ENCODE measurements at places on chromosomes 4 and X.

- DNase-seq, result no peak
Measured at GRCh38 chr4:39931441-39931901, 46.2 kb downstream of the PDS5A start.

DNA sequence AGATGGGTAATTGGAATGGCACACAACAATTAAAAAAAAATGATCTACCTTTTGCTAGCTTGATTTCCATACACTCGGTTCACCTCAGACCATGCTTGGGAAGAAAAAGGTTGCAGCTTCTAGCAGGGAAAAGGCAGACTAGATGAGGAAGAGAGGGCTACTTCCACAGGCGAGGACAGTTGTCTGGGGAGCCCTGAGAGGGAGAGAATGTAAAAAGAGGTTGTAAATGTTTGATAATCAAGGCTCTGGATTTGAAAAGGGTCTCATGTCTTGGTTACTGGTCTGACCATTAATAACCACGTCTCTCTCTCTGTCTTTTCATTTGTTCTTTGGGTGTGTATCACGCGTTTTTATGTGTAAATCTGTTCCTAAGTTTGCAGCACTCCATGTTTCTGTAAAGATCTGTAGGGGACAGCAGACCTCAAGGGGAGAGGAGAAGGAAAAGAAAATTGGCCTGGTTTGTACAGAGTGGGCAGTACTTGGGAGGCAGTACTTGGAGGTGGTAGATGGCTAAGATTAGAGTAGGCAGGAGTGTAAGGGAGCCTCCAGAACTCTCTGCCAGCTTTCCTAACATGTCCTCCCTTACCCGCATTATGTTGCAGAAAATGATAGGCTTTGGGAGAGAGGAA is 750 bp downstream of the ARMCX5 start:
- peak; percentile 21 for DNase-seq

- DNase-seq, result peak; percentile 17
Measured at GRCh38 chrX:102964940-102965339, 27.9 kb downstream of the RAB40AL start.

DNA sequence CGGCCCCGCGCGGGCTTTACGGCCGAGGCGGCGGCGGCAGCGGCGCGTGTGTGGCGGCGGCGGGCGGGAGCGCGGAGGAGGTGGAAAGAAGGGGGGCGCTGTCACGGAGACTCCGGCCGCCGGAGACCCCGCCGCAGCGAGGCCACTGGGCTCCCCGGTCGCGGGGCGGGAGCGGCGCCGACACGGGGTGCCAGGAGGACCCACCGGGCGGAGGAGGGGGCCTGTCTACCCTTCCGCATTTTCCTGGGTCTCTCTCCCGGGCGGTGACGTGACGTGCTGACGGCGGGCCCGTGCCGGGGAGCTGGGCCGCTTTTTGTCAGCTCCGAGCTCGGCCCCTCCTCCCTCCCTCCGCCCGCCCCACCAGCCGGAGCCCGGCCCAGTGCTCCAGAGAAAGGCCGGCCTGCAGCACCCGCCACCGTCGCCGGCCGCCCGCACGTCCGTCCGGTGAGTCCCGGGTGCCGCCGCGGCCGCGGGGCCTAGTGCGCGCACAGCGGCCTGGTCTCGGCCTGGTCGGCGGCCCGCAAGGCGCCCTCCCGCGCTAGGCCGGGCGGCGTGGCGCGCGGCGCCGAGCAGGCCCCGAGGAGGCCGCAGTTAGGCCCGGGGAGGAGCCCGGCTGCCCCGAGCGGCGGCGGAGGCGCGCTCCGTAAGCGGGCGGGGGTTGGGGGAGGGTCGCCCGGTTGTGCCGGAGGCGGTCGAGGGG is at the start of gene ZFX:
Gene ZFX (plus strand): TSS at position 379 of the 700 bp plus-strand sequence. CDS start 23,014 bp downstream, outside the sequence.
- peak; percentile 29 for DNase-seq

GRCh38 chrX:30253257-30253656 is 6.3 kb downstream of the MAGEB1 start:
- no peak for DNase-seq

GRCh38 chr4:3328814-3329663 is 36.2 kb downstream of the RGS12 start:
- DNase-seq, result no peak

- DNase-seq, result no peak
Measured at GRCh38 chr4:101126059-101126458, 221.3 kb downstream of the PPP3CA start.

GRCh38 chrX:16839852-16840460 is 30.2 kb downstream of the RBBP7 start:
- DNase-seq, result no peak

GRCh38 chrX:114905251-114905650 is 112.2 kb downstream of the IL13RA2 start:
- no peak for DNase-seq

DNA sequence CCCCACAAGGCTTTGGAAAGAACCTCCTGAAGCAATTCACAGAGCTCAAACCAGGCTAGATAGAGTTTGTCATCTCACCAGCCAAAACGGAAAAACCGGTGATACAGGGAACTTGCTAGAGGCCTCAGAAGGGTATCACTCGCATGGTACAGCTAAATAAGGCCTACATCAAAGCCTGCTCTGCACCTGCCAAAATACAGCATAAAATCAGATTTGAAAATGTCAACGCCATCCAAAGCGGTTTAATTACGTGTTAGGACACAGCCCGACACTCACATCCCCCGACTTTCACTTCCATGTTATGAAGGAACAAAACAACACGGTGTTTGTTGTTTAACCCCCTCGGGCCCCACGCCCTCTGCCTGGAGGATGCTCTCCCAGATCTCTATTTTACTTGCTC is 65.0 kb downstream of the MAPK10 start:
- no peak for DNase-seq

- peak; percentile 75 for DNase-seq
Measured at GRCh38 chr4:76200771-76201231, 12.8 kb downstream of the SCARB2 start.

- no peak for DNase-seq
Measured at GRCh38 chr4:20483416-20483815, 216.8 kb upstream of the PACRGL start.
